Thoracic aorta (tissue), 2 donors: ENCODE measurements at places on chromosomes 5 and 9.

- H3K36me3 ChIP-seq = no peaks in the 10 kb centered on the region
- H3K27ac ChIP-seq = no peak overlapping the region
- DNase-seq = no peak
- H3K4me3 ChIP-seq = no peak overlapping the region
- H3K4me1 ChIP-seq = no peaks in the 10 kb centered on the region
Measured at GRCh38 chr9:93294011-93294410, 110.1 kb downstream of the WNK2 start.

DNA sequence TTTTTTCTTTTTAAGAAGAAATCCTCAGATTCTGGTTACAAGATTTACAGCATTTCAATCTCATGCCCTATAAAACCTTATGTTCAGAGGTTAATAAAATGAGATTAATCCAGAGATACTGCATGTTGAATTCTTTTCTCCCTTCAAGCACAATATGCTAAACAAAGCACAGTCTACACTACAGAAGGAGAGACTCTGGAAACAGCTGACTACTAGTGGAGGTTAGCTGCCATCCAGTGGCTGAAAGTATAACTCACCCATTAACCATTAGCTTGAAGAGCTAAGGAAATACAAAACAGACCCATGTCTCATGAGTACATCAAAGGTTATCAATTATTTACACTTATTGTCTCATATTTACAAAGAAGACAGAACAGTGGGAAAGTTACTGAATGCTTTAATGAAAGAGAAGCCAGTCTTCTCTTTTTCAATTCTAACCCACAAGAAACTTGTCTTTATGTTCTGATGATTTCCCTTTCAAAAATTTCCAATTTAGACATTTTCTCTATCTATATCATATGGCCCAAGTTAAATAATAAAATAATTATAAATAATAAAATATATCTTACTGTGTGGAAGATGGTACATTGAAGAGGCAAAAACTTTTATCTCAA lies 12.7 kb upstream of the DNAH5 start:
- no peak for DNase-seq
- no peak overlapping the region for H3K27ac ChIP-seq
- no peaks in the 10 kb centered on the region for H3K27me3 ChIP-seq
- no peaks in the 10 kb centered on the region for H3K36me3 ChIP-seq

DNA sequence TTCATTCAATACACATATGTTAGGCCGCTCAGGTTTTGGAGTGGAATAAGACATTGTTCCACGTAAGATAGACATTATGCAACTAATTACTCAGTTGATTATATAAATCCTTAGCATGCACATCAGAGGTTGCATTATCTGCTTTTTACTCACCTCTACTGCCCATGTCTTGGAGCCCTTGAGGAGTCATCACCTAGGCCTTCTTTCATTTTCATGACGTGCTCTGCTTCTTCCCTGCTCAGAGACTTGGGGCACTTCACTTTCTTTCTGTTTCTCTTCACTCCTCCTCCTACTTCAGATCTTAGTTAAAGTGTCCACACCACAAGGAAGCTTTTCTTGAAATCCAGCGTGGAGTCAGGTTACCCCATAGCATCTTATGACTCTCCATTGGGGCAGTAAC lies 241.1 kb downstream of the TLR4 start:
- H3K4me3 ChIP-seq = no peak overlapping the region
- no peaks in the 10 kb centered on the region for H3K36me3 ChIP-seq
- H3K27me3 ChIP-seq = no peaks in the 10 kb centered on the region

- peak; percentile 36 for DNase-seq
- peak overlapping the region; percentile 36 for H3K27ac ChIP-seq
- H3K27me3 ChIP-seq = no peaks in the 10 kb centered on the region
Measured at GRCh38 chr9:130138791-130139190, 33.4 kb upstream of the NCS1 start.

- peaks cover 6% of the 10 kb centered on the region for H3K4me1 ChIP-seq
- no peaks in the 10 kb centered on the region for H3K36me3 ChIP-seq
- H3K4me3 ChIP-seq = no peak overlapping the region
- H3K27ac ChIP-seq = no peak overlapping the region
- no peaks in the 10 kb centered on the region for H3K27me3 ChIP-seq
Measured at GRCh38 chr5:16579142-16579847, 37.5 kb downstream of the RETREG1 start.

DNA sequence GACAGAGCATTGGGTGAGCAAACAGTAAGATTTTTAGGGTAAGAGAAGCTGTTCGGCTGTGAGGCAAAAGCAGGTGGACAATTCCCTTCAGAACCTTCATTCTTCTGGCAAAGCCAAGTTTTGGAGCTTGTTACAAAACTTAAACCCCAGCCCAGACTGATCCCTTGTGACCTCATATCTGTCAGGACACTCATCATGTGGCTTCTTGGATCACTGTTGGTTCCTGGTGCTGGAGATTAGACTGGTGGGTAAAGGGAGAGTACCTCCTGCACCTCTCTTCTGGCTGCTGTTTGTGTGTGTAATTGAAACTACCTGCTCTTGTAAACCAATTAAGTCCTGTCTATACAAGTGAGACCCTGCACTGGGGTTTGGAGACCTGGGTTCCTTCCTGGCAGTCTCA lies 21.0 kb downstream of the LARP1 start:
- DNase-seq = no peak
- H3K27me3 ChIP-seq = no peaks in the 10 kb centered on the region
- H3K4me3 ChIP-seq = no peak overlapping the region
- H3K27ac ChIP-seq = no peak overlapping the region
- peaks cover 19% of the 10 kb centered on the region for H3K4me1 ChIP-seq

GRCh38 chr9:94860678-94861588 lies 134.4 kb downstream of the AOPEP start:
- no peak overlapping the region for H3K4me3 ChIP-seq
- H3K4me1 ChIP-seq = peaks cover 30% of the 10 kb centered on the region
- DNase-seq = no peak
- H3K27me3 ChIP-seq = no peaks in the 10 kb centered on the region
- H3K36me3 ChIP-seq = no peaks in the 10 kb centered on the region

DNA sequence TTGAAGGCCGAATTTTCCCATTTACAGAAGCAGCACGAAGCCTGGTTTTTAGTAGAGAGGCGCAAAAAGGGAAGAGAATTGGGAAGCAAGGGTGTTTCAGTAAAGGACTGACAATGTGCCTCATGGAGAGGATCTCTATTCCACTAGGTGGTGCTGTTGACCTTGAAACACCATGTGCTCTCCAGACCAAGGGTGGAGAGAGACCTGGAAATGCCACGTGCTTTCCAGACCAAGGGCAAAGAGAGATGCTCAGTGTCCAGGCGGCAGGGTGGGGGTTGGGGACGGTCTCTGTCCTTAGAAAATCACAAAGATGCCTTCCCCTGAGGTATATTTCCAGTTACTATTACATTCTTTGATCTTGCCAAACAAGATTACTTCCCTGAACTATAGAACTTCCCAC lies 425.3 kb downstream of the CSNK1G3 start:
- DNase-seq = no peak
- H3K36me3 ChIP-seq = no peaks in the 10 kb centered on the region
- no peak overlapping the region for H3K27ac ChIP-seq
- H3K4me3 ChIP-seq = no peak overlapping the region

GRCh38 chr5:93130624-93131490 lies 450.2 kb downstream of the NR2F1-AS1 start:
- no peaks in the 10 kb centered on the region for H3K27me3 ChIP-seq
- no peak overlapping the region for H3K4me3 ChIP-seq
- H3K36me3 ChIP-seq = no peaks in the 10 kb centered on the region
- H3K27ac ChIP-seq = no peak overlapping the region
- no peak for DNase-seq

DNA sequence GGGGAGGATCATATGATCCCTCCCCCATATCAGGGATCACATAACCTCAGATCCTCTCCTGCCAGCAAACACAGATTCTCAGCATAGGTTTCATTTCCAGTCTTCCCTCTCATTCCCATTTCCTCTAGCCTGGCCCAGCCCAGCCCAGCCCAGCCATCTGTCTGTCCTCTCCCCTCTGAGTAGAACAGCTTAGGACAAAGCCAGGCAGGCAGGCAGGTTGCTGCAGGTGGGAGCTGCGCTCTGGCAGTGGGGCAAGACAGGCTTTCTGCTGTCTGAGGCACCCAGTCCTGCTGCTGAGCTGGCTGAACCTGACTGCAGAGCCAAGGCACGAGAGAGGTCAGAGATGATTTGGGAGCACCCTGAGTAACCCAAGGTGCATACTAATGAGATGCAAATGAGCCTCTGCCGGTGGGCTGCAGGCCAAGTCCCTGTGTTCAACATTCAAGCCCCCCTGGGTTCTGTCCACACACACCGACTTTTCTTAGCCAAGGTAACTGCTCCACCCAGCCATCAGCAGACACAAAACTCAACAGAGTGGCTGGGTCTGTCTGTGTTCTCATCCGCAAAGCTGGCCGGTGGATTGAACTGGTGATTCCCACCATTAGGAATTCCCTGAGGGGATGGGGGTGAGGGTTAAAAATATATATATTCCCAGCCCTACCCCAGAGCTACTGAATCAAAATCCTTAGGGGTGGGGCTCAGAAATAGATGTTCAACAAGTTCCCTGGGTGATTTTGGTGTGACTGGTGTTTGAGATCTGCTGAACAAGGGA lies 9.1 kb downstream of the FAT2 start:
- H3K27ac ChIP-seq = no peak overlapping the region
- no peaks in the 10 kb centered on the region for H3K4me1 ChIP-seq
- H3K27me3 ChIP-seq = no peaks in the 10 kb centered on the region
- H3K4me3 ChIP-seq = no peak overlapping the region
- no peaks in the 10 kb centered on the region for H3K36me3 ChIP-seq

DNA sequence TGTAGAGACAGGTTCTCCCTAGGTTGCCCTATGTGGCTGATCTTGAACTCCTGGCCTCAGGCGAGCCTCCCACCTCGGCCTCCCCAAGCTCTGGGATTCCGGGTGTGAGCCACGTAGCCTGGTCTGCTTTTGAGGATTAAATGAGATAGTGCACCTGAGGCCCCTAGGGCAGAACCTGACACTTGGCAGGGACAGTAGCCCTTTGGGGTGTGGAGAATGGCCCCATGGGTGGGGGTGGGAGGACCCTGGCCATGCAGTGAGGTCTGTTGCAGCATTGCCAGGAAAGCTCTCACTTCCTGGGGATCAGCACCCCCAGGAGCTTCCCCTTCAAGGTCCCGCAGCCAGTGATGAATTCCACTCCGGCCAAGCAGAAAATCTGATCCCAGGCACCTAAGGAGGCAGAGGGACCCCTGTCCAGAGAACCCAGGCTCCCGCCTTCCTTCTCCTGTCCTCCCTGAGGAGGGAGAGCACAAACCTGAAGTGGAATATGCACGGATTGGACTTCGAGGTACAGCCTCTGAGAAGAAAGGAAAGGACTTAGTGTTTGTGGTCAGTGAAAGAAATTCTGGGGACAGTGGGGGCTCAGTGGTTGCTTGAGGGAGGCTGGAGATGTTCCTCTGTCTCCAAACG lies 73.9 kb upstream of the UNC5A start:
- DNase-seq = no peak
- no peaks in the 10 kb centered on the region for H3K36me3 ChIP-seq
- no peaks in the 10 kb centered on the region for H3K4me1 ChIP-seq
- no peaks in the 10 kb centered on the region for H3K27me3 ChIP-seq
- H3K4me3 ChIP-seq = no peak overlapping the region
- no peak overlapping the region for H3K27ac ChIP-seq

GRCh38 chr9:131487621-131488031 lies 15.1 kb upstream of the POMT1 start:
- H3K27ac ChIP-seq = no peak overlapping the region
- no peaks in the 10 kb centered on the region for H3K27me3 ChIP-seq
- no peak for DNase-seq
- no peak overlapping the region for H3K4me3 ChIP-seq
- H3K4me1 ChIP-seq = no peaks in the 10 kb centered on the region

DNA sequence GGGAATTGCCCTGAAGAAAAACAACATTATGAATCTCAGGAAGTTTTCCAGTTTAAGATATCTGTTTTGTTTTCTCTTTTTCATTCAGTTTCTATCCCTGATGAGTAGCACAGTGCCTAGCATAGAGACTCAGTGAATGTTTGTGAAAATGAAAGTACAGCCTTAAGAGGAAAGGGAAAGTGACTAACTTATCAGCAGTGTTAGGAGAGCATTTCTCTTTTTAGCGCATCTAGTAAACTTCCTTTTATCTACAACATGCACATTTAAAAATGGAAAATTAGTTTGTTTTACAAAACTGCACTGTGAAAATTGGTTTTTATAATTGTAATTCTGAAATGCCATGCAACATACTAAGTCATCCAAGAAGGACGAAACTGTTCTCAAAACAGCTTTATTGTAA lies 110.8 kb downstream of the SMARCA2 start:
- H3K4me3 ChIP-seq = peak overlapping the region; percentile 60
- peak overlapping the region; percentile 88 for H3K27ac ChIP-seq
- H3K36me3 ChIP-seq = peaks cover 6% of the 10 kb centered on the region
- no peaks in the 10 kb centered on the region for H3K27me3 ChIP-seq

DNA sequence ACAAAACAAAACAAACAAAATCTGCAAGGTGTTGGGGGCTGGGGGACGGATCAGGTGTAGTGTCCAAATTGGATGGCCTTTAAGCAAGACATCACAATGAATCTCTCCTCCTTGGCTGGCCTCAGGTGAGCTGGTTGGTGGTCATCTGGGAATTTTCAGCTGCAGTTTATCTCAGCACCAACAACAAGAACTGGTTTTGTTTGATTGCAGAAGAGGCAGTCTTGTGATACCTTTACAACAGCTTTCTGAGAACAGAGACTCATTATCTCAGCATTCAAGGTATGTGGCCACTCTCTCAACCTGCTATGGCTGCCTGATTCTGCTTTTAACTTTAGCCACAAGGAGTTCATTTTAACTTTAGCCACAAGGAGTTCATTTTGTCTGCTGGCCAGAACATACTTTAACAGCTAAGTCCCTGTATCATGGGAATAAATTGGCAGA lies 1543.4 kb downstream of the EFNA5 start:
- no peaks in the 10 kb centered on the region for H3K36me3 ChIP-seq
- DNase-seq = no peak
- no peaks in the 10 kb centered on the region for H3K27me3 ChIP-seq
- no peak overlapping the region for H3K4me3 ChIP-seq
- H3K27ac ChIP-seq = no peak overlapping the region

DNA sequence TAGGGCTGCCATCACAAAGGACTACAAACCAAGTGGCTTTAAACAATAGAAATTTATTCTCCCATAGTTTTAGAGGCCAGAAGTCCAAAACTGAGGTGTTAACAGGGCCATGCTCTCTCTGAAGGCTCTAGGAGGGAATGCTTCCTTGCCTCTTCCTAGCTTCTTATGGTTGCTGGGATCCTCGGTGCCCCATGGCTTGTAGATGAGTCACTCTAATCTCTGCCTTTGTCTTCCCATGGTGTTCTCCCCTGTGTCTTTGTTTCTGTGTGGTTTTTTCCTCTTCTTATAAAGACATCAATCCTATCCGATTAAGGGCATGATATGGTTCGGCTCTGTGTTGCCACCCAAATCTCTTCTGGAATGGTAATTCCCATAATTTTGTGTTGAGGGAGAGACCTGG lies 178.8 kb upstream of the NREP start:
- no peaks in the 10 kb centered on the region for H3K4me1 ChIP-seq
- H3K27ac ChIP-seq = no peak overlapping the region
- H3K36me3 ChIP-seq = no peaks in the 10 kb centered on the region
- no peak for DNase-seq
- H3K27me3 ChIP-seq = no peaks in the 10 kb centered on the region
